ENCODE measurements at places on chromosomes 7 and 10. TPM values are rescaled to one million over a fixed set of nuclear protein-coding genes. Genes with fewer than 3 reads are reported as not detected.

EMX2 gene
- not detected for total RNA-seq

ABCF2 gene
- 62.2 TPM for total RNA-seq

TUBB8 gene
- total RNA-seq: under 0.01 TPM

AFAP1L2 gene
- 0.14 TPM for total RNA-seq

ZNF789 gene
- 3.6 TPM for total RNA-seq

HMX3 gene
- not detected for total RNA-seq

PAPOLB gene
- 0.14 TPM for total RNA-seq

LRRTM3 gene
- total RNA-seq: not detected

CNNM1 gene
- total RNA-seq: 0.09 TPM

TYW1B gene
- 1.3 TPM for total RNA-seq

FKBP6 gene
- total RNA-seq: not detected

HTR5A gene
- not detected for total RNA-seq

PNLIPRP1 gene
- total RNA-seq: not detected

TAX1BP1 gene
- total RNA-seq: 100.0 TPM

KCNMA1 gene
- total RNA-seq: 30.9 TPM

ELMO1 gene
- 5.6 TPM for total RNA-seq

GJD4 gene
- not detected for total RNA-seq

GALNT17 gene
- total RNA-seq: not detected

CPA2 gene
- not detected for total RNA-seq

COPG2 gene
- 31.7 TPM for total RNA-seq

SPACDR gene
- total RNA-seq: 0.14 TPM

OR2A7 gene
- 0.14 TPM for total RNA-seq

ITGA8 gene
- 1.3 TPM for total RNA-seq

BUB3 gene
- total RNA-seq: 112 TPM

MALRD1 gene
- 1.00 TPM for total RNA-seq

ENTPD7 gene
- 30.4 TPM for total RNA-seq

GTF2IRD1 gene
- 9.9 TPM for total RNA-seq

CFAP69 gene
- 7.7 TPM for total RNA-seq

RBP3 gene
- under 0.01 TPM for total RNA-seq

NODAL gene
- total RNA-seq: not detected

ATRNL1 gene
- total RNA-seq: 0.18 TPM

PCDH15 gene
- under 0.01 TPM for total RNA-seq

TMEM270 gene
- total RNA-seq: not detected

SPDYE9 gene
- not detected for total RNA-seq

LRRC18 gene
- total RNA-seq: not detected

CLDN4 gene
- 0.14 TPM for total RNA-seq

GIMAP2 gene
- total RNA-seq: 0.55 TPM

HACD1 gene
- 24.7 TPM for total RNA-seq

WDFY4 gene
- total RNA-seq: not detected

NEUROG3 gene
- not detected for total RNA-seq

ASIC3 gene
- 0.14 TPM for total RNA-seq

MET gene
- total RNA-seq: 12.9 TPM

ITIH5 gene
- 3.0 TPM for total RNA-seq

CRYGN gene
- total RNA-seq: 0.74 TPM

SPDYE6 gene
- not detected for total RNA-seq

ACTL6B gene
- total RNA-seq: not detected

WEE2 gene
- total RNA-seq: not detected

SEMA3D gene
- total RNA-seq: 12.1 TPM

PALD1 gene
- under 0.01 TPM for total RNA-seq

AZGP1 gene
- total RNA-seq: 0.09 TPM

TUBAL3 gene
- not detected for total RNA-seq

CUBN gene
- 0.85 TPM for total RNA-seq

EBLN1 gene
- not detected for total RNA-seq

TFEC gene
- total RNA-seq: under 0.01 TPM

SPDYE11 gene
- not detected for total RNA-seq

LRIT1 gene
- not detected for total RNA-seq

SPDYE2 gene
- total RNA-seq: not detected

AKR1C4 gene
- total RNA-seq: not detected

CABCOCO1 gene
- 0.83 TPM for total RNA-seq

ZNF365 gene
- total RNA-seq: 2.8 TPM

Data from smooth muscle cell of bladder (primary cell).